ENCODE measurements at places on chromosomes 5 and 9.

DNA sequence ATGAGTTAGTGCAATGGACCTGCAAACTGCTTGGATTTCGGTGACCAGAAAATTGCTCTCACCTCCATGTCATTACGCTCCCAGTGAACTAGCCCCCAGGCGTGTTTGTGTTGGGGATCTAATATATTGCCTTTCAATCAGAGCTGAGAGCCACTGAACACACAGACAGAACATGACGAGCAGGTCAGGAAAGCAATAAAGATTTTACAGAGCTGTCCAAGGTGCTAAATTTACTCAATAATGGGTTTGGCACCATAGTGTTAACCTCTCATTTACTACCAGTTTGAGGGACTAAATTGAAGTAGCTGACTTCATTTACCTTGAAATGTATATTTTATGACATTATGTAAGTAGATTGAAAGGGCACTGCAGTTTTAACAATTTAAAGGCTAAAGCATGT lies 383.0 kb downstream of the EBF1 start:
- DNase-seq, result no peak

DNA sequence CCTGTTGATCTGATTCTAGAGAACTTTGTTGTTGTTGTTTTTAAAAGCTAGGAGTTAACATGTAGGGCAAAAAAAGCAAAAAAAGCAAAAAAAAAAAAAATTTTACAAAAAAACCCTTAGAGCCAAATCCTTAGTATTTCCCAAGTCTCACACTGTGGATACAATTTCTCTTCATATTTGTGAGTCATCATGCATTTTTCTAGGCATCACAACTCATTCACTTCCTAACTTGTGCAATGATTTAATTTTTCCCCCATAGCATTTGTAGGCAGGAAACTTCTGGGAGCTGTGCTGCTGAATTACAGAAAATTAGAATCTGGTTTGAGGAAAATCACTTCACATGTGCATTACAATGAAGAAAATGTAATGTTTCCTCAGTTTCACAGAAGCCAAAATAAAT lies 91.9 kb downstream of the MARCHF3 start:
- peak; percentile 65 for DNase-seq

- no peak for DNase-seq
Measured at GRCh38 chr5:134142806-134143205, 28.3 kb downstream of the TCF7 start.

- DNase-seq, result no peak
Measured at GRCh38 chr5:41009232-41009631, 61.9 kb downstream of the MROH2B start.

DNA sequence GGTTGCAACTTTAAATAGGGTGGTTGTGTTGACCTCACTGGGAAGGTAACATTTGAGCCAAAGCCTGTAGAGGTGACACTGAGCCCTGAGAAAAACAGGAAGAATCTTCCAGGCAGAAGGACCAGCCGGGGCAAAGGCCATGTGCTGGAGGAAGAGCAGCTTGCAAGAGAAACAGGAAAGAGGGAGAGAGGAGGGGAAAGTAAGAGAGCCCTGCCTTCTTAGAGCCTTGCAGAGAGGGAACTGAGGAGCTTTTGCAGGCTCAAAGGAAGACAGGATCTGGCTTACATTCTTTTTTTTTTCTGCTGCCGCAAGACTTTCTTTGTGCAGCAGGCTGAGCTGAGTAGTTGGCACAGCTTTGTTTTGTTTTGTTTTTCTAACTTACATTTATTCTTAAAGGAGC lies 17.4 kb downstream of the C9orf153 start:
- DNase-seq, result no peak
